ENCODE measurements at places on chromosomes 3 and 15.
A peak's percentile ranks its signal among the peaks of the same experiment; 100 is the strongest.

DNA sequence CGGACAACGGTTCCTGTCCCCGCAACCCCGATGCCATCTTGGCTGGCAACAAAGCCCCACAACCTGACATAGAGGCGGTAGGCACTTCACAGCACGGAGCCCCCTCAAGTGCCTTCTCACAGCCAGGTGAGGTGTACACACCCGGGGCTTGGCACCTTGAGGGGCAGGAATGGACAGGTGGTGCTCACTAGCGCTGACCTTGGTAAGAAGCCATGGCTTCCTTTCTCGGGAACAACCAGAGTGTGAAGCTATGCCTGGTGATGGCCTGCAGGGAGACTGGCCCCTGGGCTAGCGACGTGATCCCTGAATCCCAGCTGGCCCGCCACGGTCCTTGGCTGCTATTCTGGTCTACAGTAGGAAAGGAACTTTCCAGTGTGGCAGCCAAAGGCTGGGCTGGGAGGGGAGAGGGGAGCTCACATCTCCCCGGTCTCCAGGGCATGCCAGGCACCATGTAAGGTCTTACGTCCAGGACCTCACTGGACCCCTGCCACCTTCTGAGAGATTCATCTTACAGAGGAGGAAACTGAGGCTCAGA lies 70.6 kb upstream of the RPL32 start:
- DNase-seq = no peak

GRCh38 chr15:89412905-89413411 lies 78.3 kb upstream of the POLG start:
- no peak for DNase-seq

DNA sequence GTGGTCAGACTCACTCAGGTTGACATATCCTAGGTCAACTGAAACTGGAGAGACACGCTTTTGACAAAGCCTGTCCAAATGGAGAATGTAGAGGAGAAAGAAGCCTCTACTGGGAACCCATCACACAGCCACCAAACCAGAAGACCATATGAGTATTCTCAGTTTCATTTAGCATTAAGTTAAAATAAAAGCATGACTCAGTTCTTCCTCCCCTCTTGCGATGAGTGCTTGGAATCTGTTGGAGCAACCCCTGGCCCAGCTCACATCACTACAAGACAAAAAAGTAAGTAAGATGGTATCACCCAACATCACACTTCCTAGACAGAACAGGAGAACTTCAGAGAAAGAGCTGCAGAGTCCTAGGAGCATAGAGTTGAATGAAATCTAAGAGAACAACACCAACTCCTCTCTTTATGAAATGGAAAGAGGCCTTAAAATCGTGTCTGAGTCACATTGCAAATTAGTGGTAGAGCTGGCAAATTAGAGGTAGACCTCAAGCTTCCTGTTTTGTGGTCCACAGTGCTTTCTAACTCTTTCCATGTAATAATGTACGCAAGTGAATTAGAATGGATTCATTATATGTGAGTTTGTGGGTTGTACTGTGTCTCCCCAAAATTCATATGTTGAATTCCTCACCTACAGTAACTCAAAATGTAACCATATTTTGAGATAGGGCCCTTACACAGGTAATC lies 51.2 kb downstream of the FGF12 start:
- DNase-seq = no peak

DNA sequence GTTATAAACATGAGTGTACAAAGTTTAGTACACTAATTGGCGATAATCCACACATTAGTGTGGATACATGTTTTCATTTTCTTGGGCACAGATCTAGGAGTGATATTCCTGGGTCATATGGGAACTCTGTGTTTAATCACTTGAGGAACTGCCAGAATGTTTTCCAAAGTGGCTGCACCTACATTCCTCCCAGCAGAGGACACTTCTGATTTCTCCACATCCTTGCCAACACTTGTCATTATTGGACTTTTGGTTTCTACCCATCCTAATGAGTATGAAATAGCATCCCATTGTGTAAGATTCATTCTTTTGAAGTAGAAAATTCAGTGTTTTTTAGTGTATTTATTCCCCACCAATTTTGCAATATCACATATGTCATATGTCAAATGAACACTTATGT lies 53.6 kb downstream of the CFAP92 start:
- DNase-seq = no peak

DNA sequence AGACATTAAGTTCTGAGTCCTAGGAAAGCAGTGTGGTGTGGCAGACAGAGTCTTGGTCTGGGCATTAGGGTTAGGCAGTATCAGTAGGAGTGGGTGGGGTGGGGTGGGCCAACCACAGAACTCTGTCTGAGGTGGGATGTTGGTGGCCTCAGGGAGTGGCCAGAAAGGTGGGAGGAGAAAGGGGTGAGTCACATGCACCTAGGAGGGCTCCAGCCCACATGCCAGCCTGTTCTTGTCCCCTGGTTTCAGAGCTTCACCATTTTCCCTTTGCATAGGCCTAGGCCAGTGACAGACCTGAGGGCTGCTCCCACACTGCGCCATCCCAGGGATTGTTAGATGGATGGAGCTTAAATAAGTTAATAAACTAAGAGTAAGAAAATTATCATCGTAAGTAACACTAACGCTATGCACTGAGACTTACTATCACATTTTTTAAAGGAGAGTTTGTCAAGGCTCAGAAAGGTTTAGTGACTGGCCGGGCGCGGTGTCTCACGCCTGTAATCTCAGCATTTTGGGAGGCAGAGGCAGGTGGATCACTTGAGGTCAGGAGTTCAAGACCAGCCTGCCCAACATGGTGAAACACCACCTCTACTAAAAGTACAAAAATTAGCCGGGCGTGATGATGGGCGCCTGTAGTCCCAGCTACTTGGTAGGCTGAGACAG lies 33.8 kb downstream of the DNASE1L3 start:
- DNase-seq = no peak

- no peak for DNase-seq
These were observed 14.5 kb downstream of the EFCAB12 start for GRCh38 chr3:129413687-129414506.

DNA sequence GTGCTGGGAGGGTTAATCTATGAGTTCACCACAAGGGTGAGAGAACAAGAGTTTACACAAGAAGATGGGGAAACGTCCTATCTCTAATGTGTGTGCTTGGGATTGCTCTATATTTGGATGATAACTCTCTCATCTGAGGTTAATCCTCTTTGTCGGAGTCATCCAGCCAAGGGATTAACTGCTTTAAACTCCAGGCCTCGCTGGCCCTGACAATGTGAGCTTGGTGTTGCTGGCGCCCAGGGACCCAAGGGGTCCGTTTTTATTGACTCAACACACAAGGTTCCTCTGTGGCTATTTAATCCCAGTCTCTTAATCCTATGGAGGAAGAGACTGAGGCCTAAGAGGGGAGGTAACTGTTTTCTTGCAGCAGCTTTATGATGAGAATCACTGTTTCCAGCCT lies 14.2 kb downstream of the SV2B start:
- no peak for DNase-seq

GRCh38 chr15:23083115-23083514 lies 43.7 kb upstream of the TUBGCP5 start:
- DNase-seq = no peak

DNA sequence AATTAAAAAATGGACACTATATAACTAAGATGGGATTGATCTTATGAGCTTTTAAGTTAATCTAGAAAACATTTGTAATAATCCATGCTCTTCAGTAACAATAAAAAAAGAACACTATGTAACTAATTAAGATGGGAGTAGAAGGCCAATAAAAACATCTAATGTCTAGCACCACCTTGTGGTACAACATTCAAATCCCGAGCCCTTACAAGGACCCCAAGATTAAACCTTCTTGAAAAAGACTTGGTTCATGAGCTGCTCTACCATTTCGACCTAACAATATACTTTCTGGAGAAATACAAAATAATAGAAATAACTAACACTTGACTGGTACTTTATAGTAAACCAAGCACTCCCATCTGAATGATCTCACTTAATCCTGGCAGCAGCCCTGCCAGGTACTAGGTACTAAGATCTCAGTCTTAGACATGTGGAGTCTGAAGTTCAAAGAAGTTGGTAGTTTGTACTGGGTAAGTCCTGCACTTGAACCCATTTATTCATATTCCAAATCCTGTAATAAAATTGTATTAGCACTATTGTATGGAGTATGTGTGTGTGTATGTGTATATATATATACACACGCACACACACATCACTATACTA lies 21.8 kb downstream of the METTL6 start:
- no peak for DNase-seq

DNA sequence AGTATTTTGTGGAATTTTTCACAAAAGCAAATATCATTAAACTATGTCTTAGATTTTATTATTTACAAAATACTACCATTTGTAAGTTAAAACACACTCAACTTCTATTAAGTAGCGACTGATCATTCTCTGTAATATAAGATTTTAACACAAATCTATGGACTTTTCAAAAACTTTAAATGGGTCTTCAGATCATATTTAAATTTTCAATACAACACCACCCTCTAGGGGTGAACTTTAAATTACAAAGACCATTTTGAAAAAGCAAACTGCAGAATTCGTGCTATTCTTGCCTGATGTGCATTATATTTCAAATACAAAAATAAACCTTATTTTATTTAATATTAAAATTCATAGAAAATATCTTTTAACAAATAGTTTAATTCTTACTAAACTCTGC lies 8.2 kb upstream of the VGLL4 start:
- DNase-seq = no peak

GRCh38 chr3:49813497-49814174 lies at the start of gene UBA7:
UBA7 (minus strand) TSS chr3:49813953; CDS start chr3:49813787, 166 bp downstream.
- peak; percentile 72 for DNase-seq

DNA sequence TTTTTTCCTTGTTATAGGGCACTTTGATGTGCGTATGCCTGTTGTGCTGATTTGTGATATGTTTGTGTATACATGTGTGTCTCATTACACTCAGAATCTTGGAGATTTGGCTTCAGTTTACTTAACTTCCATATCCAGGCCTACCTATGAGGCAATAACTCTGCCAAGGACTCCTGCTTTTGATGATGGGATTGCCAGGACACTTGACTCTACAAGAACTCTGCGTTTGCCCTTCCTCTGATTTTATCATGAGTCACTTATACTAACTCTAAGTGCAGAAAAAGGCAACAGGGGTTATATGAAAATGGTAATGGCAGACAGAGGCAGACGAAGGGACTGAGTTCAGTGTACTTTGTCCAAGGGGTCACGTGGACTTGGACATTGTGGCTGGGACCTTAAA lies 33.6 kb downstream of the MCTP2 start:
- no peak for DNase-seq

DNA sequence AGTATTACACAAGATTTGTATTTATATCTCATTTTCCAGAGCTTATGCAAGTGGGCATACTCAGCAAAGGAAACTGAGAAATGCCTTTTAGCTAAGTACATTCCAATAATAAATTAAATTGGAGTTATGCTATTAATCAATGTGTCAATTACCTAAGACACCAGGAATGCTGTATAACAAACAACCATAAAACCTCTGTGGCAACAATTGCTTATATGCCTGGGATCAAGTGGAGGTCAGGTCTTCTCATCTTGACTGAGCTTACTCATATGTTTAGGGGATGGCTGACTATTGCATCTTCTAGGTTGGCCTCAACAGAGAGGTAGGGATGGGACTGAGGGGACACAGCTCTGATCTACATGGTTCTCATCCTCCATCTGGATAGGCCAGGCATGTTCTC lies 30.7 kb downstream of the CD200R1L start:
- DNase-seq = no peak

GRCh38 chr15:38877471-38877870 lies 312.9 kb upstream of the RASGRP1 start:
- no peak for DNase-seq

DNA sequence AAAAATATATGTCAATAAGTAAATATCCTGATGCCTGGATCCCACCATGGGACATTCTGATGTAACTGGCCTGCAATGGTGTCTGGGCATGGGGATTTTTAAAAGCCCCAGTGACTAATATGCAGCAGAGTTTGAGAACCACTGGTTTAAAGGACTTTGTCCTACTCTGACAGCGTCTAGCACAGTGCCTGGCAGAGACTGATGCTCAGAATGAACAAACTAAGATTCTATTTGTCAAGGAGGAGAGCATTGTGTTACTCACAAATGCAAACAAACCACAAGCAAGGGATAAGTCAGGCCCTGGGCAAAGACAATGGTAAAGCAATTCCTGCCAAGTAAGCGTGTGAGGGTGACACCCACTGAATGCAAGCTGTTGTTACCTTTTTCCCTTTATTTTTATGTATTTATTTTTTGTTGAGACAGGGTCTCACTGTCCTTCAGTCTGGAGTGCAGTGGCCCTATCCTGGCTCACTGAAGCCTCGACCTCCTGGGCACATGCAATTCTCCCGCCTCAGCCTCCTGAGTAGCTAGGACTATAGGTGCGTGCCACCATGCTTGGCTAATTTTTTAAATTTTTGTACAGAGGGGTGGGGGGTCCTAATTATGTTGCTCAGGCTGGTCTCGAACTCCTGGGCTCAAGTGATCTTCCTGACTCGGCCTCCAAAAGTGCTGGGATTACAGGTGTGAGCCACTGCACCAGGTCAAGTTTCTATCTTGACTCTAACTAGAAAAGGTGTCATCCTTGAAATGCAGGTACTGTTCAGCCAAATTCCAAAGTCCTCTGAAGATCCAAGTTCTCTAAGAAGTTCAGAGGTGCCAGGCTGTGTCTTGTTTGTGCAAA lies 909 bp upstream of the GPD1L start:
- no peak for DNase-seq

DNA sequence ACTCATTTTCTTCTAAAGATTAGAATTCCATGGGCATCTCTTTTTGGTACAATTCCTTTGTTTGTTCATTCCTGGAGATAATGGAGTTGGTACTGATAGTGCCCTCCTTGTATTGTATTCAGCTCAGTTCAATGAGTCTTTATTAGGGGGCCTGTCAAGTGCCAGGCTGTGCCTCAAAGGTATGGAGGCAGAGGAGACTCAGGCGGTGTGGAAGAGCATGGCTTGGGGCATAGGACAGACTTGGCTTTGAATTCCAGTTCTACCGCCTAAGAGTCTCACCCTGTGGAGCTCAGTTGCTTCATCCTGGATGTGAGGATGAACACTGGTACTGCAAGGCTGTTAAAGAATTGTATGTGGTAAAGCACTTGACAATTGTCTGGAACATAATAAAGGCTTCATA lies 196.6 kb upstream of the IL12A start:
- DNase-seq = no peak

DNA sequence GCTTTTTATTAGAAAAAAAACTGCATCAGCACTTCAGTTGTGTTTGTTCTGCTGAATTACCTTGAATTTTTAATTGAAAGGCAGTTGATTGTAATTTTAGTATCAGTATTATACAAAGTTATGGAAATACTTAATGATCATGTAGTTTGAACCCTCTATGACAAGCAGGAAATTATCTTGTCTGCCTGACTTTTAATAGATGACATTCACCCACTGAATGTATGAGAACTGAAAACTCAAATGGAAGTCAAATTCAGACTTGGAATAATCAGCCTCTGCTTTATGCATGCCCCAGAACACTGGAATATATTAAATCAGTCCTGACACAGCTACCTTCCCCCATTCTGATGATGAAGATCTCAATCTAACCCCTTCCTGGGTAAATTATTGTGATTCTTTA lies 73.5 kb downstream of the SLC49A4 start:
- DNase-seq = no peak

- no peak for DNase-seq
These were observed 1.4 kb downstream of the GATA2 start for GRCh38 chr3:128491691-128491940.

GRCh38 chr15:63539521-63539920 lies 35.1 kb downstream of the USP3 start:
- no peak for DNase-seq

GRCh38 chr3:129831503-129831902 lies 62.0 kb downstream of the TMCC1 start:
- no peak for DNase-seq
